ENCODE measurements at places on chromosomes 11 and 22.

DNA sequence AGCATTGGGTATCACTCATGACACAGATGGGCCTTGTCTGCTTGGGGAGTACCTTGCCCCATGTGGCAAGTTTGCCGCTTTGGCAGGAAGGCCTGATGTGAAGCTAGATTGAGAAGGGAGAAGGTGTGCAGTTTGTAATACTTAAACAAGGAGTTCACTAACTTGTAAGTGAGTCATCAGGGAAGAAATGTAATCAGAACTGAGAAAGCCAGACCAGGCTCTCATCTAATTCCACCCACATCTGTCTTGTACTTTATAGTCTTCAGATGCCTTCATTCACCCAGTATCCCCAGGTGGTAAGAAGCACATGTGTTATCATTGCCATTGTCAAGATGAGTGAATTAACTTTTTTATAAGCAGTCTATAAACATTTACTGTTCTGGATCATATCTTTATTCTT, 116.0 kb upstream of the DDI1 start:
- DNase-seq = no peak

DNA sequence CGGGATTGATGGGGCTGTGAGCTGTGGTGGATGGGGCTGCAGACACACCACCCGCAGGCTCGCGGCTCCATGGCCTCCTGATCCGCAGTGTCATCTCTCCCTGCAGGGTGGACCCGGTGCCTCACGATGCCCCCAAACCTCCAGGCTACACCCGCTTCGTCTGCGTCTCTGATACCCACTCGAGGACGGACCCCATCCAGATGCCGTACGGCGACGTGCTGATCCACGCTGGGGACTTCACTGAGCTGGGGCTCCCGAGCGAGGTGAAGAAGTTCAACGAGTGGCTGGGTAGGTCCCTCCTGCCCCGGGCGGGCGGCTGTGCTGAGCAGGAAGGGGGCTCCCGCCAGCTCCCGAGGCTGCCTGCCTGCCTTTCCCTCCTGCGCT, 23.1 kb downstream of the MPPED1 start:
- DNase-seq = no peak

GRCh38 chr11:76672431-76673175, 2.1 kb upstream of the LRRC32 start:
- no peak for DNase-seq

DNA sequence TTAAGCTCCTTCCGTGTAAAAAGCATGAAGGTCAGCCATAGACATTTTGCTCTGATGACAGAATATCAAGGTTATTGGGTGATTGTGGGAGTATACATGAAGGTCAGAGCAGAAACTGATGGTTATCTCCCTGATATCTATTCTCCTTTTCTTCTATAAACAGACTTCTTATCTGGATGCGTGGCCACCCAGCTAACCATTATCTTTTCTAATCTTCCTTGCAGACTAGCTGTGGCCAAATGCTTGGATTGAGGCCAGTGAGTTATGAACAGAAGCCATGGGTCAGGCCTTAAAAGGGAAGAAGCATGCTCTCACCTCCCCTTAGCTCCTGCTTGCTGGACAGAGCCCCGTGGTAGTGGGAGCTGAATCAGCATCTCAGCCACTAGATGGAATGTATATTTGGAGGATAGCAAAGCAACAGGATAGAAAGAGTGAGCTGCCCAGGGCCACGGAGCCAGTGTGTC, 31.3 kb upstream of the LRRC55 start:
- DNase-seq = no peak

GRCh38 chr11:9230296-9230695, 34.9 kb downstream of the DENND5A start:
- no peak for DNase-seq

GRCh38 chr22:38088629-38089473, 4.9 kb upstream of the SLC16A8 start:
- DNase-seq = no peak

DNA sequence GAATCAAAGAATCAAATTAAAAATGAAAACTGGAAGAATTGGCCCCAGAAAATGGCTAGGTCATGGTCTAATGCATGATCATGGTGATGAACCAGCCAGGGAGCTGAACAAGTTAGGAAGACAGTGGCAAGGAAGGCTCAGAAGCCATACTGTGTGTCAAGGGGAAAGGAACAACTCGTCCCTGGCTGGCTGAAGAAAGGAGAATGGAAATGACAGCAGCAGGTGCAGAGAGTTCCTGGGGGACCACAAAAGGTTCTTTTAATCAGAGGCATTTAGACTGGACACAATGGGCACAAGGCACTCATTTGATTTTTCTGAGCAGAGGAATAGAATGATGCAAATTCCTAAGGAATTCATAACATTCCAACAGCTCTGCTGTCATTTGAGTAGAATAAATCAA, 209.9 kb downstream of the LARGE1 start:
- no peak for DNase-seq

GRCh38 chr22:46502440-46503175, 34.8 kb downstream of the CELSR1 start:
- no peak for DNase-seq

GRCh38 chr11:22340701-22341587, 2.8 kb downstream of the SLC17A6 start:
- no peak for DNase-seq

DNA sequence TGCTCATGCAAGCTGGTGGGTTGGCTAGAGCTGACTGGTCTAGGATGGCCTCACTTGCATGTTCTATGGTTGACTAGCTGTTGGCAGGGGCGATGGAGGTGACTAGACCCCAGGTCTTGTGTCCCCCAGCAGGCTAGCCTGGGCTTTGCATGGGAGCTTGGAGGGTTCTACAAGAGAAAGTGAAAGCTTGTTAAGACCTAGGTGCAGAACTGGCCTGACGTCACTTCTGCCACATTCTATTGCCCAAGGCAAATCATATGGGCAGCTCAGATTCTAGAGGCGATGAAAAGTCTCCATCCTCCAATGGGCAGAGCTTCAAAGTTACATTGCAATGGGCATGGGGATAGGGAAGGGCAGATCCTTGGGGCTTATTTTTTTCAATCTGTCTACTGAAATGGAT, 170.9 kb downstream of the MIAT start:
- no peak for DNase-seq

GRCh38 chr11:72267956-72268617, 24.1 kb upstream of the PHOX2A start:
- DNase-seq = no peak

DNA sequence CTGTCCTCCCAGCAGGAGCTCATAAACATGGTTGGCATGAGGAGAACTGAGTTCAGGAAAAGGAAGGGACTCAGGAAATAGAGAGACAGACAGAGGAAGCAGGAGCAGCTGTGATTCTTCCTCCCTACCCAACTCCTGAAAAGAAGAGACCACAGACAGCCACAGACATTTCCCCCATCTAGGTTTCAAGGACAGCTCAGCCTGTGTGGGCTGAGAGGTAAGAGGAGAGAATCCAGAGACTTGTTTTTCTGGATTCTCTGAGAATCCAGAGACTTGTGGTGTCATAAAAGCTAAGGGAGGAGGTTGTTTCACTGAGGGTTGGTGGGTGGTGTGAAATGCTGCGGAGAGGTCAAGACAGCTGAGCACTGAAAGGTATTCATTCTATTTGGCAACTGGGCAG, 19.0 kb upstream of the STK33 start:
- no peak for DNase-seq

- no peak for DNase-seq
These were observed 8.4 kb upstream of the RCN1 start for GRCh38 chr11:32082346-32082986.

- DNase-seq = no peak
These were observed 59.1 kb upstream of the POU2AF1 start for GRCh38 chr11:111438168-111438567.

- DNase-seq = no peak
These were observed 750.2 kb downstream of the OPCML start for GRCh38 chr11:132782102-132782501.

DNA sequence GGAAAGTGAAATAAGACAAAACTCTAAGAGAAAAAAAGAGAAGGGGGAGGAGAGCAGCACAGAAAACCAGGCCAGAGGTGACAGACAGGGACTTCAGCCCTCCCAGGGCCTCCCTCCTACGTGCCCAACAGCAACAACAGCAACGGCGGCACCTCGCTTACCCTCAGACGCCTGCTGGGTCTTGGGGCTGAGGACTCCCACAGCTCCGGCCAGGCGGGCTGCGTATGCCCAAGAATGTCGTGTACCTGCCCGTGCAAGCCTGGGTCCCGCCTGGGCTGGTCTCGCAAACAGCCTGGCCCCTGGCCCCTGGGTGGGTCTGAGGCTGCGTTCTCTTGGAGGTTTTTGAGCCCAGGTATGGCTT, 30.5 kb downstream of the ARAP1 start:
- no peak for DNase-seq

GRCh38 chr22:21663738-21664137, 2.1 kb upstream of the PPIL2 start:
- no peak for DNase-seq

DNA sequence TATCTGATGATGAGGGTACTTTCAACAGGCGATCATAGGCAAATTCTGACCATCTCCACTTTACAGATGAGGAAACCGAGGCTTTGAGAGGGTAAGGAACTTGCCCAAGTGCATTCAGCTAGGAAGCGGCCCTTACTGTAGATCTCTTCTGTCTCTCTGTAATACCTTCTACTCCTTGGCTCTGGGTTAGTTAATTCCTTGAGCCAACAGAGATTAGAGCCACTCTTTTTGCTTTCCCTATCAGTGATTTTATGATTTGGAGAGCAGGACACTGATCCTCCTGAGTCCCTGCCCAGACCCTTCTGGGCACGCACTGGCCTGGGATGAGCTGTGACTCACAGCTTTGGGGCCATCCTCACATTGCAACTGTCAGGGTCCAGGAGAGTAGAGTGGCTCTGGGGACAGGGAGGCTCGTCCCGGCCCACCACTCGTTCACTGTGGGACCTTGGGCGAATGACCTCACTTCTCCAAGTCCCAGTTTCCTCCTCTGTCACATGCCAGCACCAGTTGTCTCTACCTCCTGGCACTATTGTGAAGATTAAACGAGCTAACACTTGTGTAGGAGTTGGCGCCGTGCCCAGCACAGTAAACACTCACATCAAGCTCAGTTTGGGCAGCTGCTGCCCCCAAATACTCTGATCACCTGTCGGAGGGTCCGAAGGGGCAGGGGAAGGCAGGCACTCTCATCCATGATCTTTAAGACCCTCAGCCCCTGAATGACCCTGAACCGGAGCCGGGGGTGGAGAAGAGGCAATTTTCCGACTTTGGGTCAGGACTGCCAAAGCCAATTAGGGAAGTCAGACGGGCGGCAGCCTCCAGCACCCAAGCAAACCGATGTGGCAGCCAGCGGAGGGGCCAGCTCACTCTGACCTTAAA, 235.0 kb downstream of the MIAT start:
- peak; percentile 20 for DNase-seq

DNA sequence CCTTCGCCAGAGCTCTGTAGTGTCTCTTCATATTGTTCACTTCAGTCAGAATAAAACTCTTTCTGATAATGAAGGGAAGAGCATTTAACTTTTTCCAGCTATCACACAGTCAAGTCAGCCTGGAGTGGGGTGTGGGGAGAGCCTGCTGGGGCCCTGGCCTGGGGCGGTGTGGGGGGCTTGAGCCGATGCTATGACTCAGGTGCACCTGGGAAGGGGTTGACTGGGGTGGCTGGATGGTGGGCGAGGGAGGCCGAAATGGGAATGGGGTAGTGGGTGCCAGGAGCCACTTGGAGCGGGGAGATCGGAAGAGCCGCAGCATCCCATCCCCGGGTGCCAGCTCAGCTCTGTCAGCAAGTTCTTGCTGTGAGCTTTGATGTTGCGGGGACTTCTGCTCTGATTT, 100.9 kb downstream of the NXPE2 start:
- no peak for DNase-seq

DNA sequence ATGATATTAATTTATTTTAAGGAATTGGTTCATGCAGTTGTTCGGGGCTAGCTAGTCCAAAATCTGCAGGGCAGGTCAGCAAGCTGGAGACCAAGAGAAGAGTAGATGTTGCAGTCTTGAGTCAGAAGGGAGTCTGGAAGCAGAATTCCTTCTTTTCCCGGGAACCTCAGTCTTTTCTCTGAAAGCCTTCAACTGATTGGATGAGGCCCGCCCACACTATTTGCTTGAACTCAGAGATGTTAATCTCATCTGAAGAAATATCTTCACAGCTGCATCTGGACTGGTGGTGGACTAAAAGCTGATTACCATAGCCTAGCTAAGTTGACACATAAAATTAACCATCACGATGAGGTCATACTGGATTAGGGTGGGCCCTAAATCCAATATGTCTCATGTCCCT, 122.2 kb downstream of the COMMD9 start:
- DNase-seq = no peak

DNA sequence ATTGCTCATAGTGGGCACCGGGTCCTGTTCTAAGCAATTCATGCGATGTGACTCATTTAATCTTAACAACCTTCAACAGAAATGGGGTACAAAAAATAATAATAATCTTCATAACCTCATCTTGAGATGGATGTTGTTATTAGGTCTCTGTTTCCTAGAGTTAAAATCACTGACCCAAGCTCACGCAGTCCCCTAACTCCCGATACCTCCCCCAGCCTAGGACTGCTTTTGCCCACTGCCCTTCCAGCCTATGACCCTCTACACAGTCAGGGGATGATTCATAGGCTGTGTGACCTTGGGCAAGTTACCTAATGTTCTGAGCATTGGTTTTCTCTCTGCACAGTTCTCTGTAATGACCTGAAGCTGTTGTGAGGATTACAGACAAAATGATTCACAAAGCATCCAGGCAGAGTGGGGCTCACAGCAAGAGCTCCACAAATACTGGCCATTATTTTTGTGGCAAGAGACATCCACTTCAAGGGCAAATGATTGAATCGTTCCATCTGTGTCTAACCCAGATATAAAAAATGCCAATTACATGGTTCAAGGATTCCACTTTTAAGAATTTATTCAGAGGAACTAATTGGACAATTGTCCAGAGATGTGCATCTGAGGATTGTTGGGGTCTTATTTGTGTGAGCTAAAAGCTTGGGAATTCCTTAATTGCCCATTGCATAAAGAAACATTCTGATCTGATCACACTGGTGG, 20.0 kb downstream of the MTFP1 start:
- no peak for DNase-seq

DNA sequence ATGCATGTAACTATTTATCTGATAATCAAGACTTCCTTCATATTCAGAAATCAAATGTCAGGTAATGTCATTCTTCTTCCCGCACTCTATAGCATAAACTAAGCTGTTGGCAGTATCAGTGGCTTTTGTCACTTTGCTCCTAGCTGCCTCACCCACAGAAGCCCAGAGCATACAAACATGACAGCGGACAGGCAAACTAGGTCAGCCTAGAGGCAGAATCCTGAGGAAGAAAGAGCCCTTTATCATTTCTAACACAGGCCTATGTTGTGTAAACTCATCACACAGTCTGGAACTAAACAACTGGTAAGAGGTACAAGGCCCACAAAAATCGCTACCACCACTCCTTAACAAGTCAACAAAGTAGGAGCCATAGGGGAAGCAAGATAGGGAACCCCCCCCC, 21.0 kb downstream of the GUCY1A2 start:
- DNase-seq = no peak

DNA sequence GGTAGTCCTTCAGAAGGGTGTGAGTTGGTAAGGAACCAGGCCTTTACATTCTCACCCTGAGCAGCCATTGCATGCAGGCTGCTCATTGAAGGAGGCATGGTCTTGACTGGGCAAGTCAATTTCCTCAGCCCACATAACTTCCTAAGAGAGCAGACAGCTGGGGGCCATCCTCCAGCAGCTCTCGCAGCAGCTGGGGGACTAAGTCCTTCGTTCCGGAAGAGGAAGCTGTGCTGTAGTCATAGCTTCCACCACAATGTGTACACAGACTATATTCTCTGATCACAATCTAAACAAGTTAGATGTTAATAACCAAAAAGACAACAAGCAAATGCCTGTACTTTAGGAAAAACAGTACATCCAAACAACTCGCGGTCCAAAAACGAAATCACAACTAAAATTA, 30.1 kb upstream of the MPPED1 start:
- no peak for DNase-seq

GRCh38 chr11:7858006-7858405, 61.3 kb upstream of the OR5P2 start:
- DNase-seq = no peak

Measured in T47D (cell line).